ENCODE measurements at places on chromosomes 1 and 21. TPM values are rescaled to one million over a fixed set of nuclear protein-coding genes. Genes with fewer than 3 reads are reported as not detected.

Gene SIM2
- 0.58 TPM for polyA plus RNA-seq

- no peak for DNase-seq
Observed at GRCh38 chr1:12173631-12174121, 6.9 kb downstream of the TNFRSF1B start.

- DNase-seq: no peak
Observed at GRCh38 chr1:66624412-66625060, 90.6 kb downstream of the SGIP1 start.

- no peak for DNase-seq
Observed at GRCh38 chr1:236288620-236288976, 6.8 kb upstream of the ERO1B start.

DNA sequence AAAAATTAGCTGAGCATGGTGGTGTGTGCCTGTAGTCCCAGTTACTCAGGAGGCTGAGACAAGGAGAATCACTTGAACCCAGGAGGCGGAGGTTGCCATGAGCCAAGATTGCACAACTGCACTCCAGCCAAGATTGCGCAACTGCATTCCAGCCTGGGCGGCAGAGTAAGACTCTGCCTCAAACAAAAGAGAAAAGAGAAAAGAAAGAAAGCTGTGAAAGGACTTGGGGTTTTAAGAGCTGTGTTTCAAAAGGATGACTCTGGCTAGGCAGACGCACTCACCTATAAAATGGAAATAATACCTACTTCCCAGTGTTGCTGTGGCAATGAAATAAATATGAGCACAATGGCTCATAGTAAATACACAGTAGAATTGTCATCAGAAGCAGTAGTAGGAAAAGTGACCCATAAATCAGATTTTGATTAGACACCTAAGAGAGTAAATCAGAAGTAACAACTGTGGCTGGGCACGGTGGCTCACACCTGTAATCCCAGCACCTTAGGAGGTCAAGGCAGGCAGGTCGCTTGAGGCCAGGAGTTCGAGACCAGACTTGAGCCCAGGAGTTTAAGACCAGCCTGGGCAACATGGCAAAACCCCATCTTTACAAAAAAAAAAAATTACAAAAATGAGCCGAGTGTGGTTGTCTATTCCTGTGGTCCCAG is 45.9 kb upstream of the PUM1 start:
- peak; percentile 66 for DNase-seq

- DNase-seq: no peak
Observed at GRCh38 chr1:154943649-154944400, 7.3 kb upstream of the PMVK start.

DNA sequence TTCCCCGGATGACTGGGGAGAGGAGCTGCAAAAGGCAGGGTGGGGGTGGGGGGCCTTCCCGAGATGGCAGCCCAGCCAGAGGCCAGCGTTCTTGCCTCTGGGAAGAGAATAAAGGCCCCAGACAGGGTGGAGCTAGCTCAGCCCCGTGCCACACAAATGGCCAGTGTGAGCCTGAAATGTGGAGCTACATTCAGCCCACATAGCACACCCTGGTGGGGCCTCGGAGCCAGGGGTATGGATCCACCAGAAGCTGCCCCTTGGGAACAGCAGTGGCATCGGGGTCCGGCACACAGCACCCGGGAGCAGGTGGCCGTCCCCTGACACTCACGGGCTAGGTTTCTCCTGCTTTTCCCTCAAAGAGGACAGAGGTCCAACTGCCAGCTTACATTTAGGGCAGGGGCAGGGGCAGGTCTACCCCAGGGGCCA is 93.9 kb downstream of the PDE9A start:
- no peak for DNase-seq

Gene CD1E
- 0.34 TPM for polyA plus RNA-seq

- no peak for DNase-seq
Observed at GRCh38 chr1:82073071-82073470, 272.3 kb downstream of the ADGRL2 start.

GRCh38 chr1:227603327-227603726 is 40.0 kb downstream of the ZNF678 start:
- no peak for DNase-seq
